A673 (cell line): ENCODE measurements at places on chromosomes 3 and 15. TPM values are rescaled to one million over a fixed set of nuclear protein-coding genes. Genes with fewer than 3 reads are reported as not detected.

Gene HTR3E
- total RNA-seq, result not detected in 2 replicates

Gene FSIP1
- 0.37 and 0.70 TPM in 2 replicates for total RNA-seq

Gene HDC
- not detected in 2 replicates for total RNA-seq

Gene UCN2
- total RNA-seq, result 0.49 and 0.81 TPM in 2 replicates

Gene DUOXA2
- total RNA-seq, result not detected in 2 replicates

Gene CYP11A1
- total RNA-seq, result not detected in 2 replicates

Gene CADPS
- total RNA-seq, result not detected in 2 replicates

Gene MEIS2
- 9.3 and 11.7 TPM in 2 replicates for total RNA-seq

Gene STRC
- total RNA-seq, result 0.17 and 0.28 TPM in 2 replicates

Gene LTK
- 3.8 and 5.4 TPM in 2 replicates for total RNA-seq

Gene RYK
- total RNA-seq, result 47.8 and 48.9 TPM in 2 replicates

Gene RBP2
- not detected in 2 replicates for total RNA-seq

Gene BTLA
- total RNA-seq, result not detected in 2 replicates

Gene NR2E3
- total RNA-seq, result not detected in 2 replicates

Gene SGO1
- 31.4 and 31.7 TPM in 2 replicates for total RNA-seq

Gene VPS8
- 42.3 and 43.2 TPM in 2 replicates for total RNA-seq

DNA sequence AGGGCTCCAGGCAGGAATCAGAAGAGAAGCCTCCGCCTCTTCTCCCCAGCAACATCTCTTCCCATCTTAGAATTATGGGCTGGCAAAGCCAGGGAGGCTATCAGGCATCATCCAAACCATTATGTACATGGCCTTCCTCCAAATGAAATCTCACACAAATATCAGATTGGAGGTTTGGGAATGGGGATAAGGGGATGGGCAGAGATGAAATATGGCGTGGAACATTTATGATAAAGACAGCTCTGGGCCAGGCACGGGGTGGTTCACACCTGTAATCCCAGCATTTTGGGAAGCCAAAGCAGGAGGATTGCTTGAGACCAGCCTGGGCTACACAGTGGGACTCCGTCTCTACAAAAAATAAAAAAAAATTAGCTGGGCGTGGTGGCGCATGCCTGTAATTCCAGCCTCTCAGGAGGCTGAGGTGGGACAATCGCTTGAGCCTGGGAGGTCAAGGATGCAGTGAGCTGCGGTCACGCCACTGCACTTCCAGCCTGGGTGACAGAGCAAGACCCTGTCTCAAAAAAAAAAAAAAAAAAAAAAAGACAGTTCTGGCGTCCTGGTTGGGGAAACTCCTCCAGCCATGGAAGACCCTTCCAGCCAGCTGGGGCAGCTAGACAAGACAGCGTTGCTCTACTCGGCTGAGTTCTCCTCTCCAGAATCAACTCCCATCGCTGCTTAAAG lies 36.6 kb downstream of the CPN2 start:
- no peak for DNase-seq

- DNase-seq, result no peak
Observed at GRCh38 chr3:124577494-124578167, 152.6 kb upstream of the UMPS start.

DNA sequence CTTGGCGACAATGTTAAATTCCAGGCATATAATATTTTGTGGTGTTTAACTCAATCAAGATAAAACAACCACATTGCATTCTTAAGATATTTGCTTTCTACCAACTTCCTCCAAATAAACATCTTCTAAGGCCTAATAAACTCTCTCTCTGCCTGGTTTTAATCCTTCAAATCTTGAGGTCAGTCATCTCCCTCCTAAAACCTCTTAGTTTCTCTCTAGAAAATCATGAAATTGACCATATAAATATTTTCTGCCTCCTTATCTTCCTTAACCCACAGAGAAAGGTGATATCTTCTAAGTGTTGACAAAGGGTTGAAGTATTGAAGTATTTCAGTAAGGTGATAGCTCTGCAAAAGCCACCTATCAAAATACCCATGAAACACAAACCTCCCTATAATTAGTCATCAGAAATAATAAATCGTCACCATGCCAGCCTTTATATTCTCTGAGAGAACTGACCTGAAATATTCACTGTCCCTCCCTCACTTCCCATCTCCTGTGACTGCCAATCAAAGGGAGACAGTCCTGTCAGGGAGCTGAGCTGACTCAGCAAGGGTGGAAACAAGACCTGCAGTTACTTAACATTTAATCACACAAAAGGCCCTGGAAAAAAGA lies 1261.1 kb downstream of the ROBO1 start:
- DNase-seq, result no peak

- DNase-seq, result no peak
Observed at GRCh38 chr15:95087253-95087609, 855.9 kb downstream of the MCTP2 start.

GRCh38 chr3:55300701-55301100 lies 186.4 kb downstream of the WNT5A start:
- no peak for DNase-seq

DNA sequence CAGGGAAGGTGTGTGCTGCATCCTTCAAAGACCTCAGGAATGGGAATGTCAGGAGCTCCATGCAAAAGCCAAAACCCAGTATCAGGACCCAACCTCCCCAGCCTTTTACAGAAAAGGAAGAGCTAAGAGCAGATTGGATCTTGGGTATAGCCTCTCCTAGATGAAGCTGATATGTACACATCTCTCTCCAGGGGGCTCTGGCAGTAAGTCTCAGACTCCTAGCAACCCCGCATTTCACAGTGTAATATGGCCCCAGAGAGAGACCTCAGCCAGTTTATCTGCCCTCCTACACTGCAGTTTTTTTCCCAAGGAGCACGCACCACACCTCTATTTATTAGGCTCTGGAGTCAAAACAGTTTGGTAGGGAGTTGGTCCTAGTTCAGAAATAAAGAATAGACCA lies 88.2 kb downstream of the RBPMS2 start:
- no peak for DNase-seq

DNA sequence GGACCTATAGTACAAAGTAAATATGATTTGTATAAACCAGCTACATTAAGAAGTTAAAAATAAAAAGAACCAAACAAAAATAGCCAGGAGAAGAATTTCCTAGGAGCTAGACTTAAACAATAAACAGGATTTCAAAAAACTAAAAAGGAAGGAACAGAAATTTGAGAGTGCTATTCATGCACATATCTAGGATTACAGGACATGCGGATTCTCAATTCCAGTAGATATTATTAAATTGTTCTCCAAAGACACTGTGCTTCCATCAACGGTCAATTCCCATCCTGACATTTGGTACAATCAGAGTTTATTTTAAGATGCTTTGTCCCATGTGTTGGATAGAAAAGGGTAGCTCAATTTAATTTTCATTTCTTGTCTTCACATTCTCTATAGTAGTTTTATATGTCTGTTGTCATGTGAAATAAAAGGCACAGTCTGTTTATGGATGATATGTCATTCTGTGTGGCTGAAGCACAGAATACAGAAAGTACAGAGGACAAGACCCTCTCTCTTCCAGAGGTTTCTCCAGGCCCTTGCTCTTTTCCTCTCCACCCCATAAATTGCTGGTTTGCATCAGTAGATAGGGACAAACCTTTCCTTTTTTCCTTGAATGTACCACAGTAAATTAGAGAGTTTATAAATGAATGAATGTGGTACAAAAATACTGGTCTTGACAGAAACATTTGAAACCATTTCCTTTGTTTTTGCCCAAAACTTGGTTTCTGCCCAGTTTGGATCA lies 3.5 kb downstream of the PLOD2 start:
- no peak for DNase-seq

DNA sequence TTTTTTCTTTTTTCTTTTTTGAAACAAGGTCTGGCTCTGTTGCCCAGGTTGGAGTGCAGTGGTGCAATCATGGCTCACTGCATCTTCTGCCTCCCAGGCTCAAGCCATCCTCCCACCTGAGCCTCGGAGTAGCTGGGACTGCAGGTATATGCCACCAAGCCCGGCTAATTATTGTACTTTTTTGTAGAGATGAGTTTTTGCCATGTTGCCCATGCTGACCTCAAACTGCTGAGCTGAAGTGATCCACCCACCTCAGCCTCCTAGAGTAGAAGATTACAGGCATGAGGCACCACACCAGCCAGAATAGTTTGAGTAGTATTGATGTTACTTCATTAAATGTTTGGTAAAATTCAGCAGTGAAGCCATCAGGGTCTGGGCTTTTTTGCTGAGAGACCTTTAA lies 251.8 kb downstream of the CADM2 start:
- DNase-seq, result no peak

- DNase-seq, result peak; percentile 10
Observed at GRCh38 chr3:127304121-127304744, 16.4 kb upstream of the PRR20G start.

GRCh38 chr15:78197632-78198031 lies 36.7 kb downstream of the ACSBG1 start:
- no peak for DNase-seq

DNA sequence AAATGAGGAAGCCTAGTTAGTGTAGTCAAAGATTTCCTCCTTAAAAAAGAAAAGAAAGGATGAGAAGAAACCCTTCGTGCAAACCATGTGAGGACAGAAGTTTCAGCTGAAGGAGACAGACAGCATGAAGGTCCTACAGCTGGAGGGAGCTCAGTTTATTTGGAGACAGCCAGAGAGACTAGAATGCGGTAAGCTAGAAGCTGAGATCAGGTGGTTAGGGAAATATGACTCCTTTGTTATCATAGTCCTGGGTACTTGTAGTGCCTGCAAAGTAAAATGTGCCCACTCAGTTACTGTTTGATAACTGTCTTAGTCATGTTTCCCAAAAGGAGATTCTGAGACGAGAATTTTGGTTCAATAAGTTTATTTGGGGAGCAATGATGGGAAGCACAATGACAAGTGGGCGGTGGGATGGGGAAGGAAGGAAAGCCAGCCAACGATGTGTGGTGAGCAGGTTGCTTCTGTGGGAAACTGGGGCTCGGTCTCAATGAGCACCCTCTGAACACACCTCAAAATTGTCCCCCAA lies 178.8 kb upstream of the SNTN start:
- no peak for DNase-seq

GRCh38 chr3:46898321-46899150 lies 21.0 kb downstream of the PTH1R start:
- no peak for DNase-seq

- no peak for DNase-seq
Observed at GRCh38 chr3:153069598-153070510, 92.2 kb upstream of the RAP2B start.

DNA sequence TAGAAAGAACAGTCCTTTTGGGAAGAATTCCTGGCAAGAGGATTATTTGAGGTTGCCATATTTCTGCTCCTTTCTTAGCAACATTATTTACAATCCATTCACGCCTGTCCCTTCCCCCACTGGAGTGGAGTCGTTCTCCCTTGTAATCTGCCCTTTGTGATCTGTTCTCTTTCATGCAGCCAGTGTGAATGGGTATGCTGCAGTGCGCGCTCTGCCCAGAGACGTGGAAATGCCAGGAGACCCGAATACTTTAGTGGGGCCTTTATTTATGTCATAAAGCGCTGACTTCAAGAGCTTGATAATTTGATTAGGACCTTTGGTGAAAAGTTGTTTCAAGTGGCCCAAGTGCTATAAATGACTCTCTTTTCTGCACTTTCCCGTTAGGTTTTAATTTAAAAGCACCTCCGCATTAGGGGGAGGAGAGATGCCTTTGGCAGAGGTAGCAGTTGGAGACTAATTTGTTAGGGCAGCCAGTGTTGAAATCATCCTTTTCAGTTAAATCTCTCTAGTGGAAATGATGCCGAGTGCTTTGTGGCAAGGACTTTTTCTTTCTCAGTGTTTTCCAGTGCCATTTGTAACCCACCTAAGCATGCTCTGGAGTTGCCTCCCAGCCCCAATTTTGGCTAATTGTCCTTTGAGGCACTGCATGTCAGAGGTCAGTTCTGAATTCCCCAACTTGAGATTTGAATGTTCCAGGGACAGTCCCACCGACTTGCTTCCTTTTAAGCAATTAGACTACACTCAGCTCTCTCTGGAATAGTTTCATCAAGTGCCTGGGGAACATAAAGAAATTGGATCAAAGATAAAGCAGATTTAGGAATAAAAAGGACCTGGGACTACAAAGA lies 52.4 kb downstream of the PSMD6 start:
- DNase-seq, result no peak

DNA sequence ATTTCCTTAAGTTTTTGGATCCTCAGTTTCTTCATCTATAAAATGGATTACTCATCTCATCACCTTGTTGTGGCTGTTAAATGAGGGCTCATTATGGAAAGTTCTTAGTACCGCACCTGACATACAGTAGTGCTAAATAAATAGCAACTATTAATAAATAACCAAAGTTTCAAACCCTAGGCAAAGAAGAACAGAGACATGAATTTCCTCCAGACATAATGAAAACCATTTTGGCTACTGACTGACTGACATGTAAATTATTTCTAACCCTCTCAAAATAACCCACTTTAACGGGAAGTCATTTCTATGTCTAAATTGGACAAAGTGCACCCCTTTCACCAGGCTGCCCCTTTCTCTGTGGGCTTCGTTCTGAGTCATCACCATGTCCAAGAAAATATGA lies 17.4 kb upstream of the KLHL6 start:
- DNase-seq, result no peak

DNA sequence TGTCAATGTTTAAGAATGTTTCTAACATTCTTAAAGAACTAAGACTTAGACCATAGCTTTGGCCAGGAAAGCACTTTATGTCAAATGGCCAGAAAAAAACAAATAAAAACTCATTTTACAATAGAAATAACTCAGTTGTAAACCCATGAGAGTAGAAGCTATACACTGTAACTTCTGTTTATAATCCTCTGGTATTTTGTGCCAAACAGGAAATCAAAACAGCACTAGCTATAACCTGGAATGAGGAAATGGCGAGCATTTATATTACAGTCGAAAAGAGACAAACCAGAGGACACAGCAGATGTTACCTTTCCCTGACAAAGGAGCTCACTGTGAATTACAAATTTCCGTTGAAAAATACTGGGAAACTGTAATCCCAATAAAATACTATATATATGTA lies 10.3 kb downstream of the GK5 start:
- peak; percentile 59 for DNase-seq

GRCh38 chr3:24389108-24390090 lies 105.3 kb downstream of the THRB start:
- no peak for DNase-seq

DNA sequence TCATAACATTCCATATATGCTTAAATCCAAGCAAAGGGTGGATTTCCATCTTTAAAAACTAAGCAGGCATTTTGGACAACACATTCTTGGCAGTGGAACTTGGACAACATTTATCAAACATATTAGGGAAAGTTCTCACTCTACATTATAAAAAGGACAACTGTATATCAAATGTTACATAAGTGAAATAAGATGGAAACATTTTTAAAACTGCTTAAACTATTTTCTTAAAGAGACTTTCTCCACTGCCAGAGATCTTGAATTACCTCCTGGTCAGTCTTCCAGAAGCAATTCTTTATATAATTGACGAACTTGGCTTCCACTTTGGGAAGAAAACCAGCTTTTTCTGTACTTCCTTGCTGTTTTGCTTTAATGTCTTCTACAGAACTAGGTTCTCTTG lies 109.3 kb downstream of the NEO1 start:
- no peak for DNase-seq

- DNase-seq, result no peak
Observed at GRCh38 chr3:103446953-103447629, 1012.3 kb downstream of the ZPLD1 start.
